ENCODE measurements at places on chromosomes 16 and 17. TPM values are rescaled to one million over a fixed set of nuclear protein-coding genes. Genes with fewer than 3 reads are reported as not detected.

GRCh38 chr16:15548482-15548891 is 94.5 kb downstream of the MARF1 start:
- no peak for DNase-seq
- H3K4me1 ChIP-seq: peaks cover 8% of the 10 kb centered on the region
- H3K4me3 ChIP-seq: no peak overlapping the region
- no peak overlapping the region for H3K27ac ChIP-seq

Gene ALOX12B
- total RNA-seq: not detected

Gene OVCA2
- total RNA-seq: 21.2 TPM

DNA sequence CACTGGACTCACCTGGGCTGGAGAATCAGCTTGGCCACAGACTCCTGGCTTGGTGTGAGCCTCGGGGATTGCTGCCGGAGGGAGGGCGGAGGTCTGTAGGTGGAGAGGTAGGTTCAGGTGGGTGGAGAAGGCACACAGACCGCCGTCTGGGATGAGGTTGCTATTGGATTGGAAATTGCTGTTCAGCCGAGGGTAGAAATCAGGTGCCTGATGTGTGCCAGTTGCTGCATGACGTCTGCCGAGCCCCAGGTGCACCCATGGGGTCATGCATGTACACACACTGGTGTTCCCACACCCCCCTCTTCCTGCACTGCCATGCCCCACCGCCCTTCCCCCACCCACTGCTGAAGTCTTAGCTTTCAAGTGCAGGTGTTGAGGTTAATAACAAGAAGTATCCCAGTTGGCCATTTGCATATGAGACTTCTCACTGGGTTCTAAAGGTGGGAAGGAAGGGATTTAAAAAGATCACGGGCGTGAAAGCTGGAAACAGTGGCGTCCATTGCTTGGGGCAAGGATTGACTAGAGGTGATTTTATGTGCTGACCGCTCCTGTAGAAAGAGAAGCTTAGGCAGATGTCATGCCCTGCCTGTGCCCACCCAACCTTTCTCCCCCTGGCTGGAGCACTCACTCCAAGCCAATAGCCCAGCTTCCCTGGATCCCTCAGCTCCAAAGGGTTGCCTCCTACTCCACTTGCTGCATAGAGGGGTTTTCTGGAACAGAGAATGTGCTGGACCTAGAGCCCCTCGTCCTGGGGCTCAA is 193.6 kb downstream of the CCDC182 start:
- H3K4me3 ChIP-seq: no peak overlapping the region
- H3K36me3 ChIP-seq: no peaks in the 10 kb centered on the region
- H3K27ac ChIP-seq: no peak overlapping the region
- DNase-seq: no peak

Gene ASGR1
- total RNA-seq: 3.3 TPM

Gene BMERB1
- total RNA-seq: 22.6 TPM

DNA sequence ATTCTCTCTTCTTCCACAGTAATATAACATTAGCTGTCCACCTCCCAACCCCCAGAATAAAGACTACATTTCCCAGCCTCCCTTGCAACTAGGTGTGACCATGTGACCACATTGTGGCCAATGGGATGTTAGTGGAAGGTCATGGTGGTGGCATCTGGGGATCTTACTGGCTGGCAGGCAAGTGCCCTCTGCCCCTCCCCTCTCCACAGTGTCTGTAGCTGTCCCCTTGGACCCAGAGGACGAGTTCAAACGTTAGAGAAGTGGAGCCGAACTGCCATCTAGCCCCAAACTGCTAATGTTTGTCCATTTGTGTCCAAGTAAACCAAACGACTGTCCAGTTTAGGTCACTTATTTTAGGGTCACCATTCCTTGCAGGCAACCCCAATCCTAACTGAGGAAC is 26.6 kb upstream of the KCNG4 start:
- no peak for DNase-seq
- H3K4me3 ChIP-seq: no peak overlapping the region
- no peaks in the 10 kb centered on the region for H3K36me3 ChIP-seq
- no peaks in the 10 kb centered on the region for H3K4me1 ChIP-seq

DNA sequence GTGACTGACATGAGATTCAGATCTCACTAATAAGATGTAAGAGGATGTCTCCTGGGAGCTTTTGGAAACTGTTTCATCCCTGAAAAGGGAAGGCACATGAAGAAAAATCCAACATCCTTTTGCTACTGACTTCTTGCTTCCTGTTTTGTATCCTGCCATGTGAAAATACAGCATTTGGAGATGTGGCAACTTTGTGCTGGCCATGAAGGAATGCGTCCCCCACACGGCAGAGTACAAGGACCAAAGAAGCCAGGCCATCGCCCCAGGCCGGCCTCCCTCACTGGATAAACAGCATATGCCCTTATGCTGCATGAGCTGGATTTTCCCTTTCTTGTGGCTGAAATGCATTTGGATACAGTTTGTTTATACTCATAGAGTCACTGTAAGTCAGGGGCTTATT is 5.5 kb upstream of the HASPIN start:
- no peaks in the 10 kb centered on the region for H3K4me1 ChIP-seq
- no peaks in the 10 kb centered on the region for H3K27me3 ChIP-seq
- no peak overlapping the region for H3K27ac ChIP-seq
- no peak for DNase-seq

Gene FOXC2
- 0.36 TPM for total RNA-seq

DNA sequence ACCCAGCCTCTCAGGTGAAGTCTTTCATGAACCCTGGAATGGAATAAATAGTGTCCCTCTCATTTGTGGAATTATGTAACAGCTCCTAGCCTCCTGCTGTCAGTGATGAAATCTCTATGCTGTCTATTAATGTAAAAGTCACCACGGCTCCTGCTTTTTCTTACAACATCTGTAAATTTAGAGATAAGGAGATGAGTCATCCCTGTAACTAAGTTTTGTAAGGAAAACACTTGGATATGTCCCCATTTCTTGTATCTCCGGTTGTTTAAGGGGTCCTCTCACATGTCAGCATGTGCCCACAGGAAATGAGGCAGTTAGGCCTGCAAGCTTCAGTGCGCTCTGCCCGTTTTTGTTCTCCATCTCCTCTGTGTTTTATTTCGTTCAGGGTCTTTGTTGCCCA is 2.8 kb upstream of the NAT9 start:
- H3K36me3 ChIP-seq: no peaks in the 10 kb centered on the region
- H3K27me3 ChIP-seq: no peaks in the 10 kb centered on the region
- DNase-seq: no peak
- no peak overlapping the region for H3K4me3 ChIP-seq
- no peak overlapping the region for H3K27ac ChIP-seq
- H3K4me1 ChIP-seq: peaks cover 7% of the 10 kb centered on the region

Gene LGALS9B
- total RNA-seq: not detected

Gene TXNDC17
- total RNA-seq: 104 TPM

DNA sequence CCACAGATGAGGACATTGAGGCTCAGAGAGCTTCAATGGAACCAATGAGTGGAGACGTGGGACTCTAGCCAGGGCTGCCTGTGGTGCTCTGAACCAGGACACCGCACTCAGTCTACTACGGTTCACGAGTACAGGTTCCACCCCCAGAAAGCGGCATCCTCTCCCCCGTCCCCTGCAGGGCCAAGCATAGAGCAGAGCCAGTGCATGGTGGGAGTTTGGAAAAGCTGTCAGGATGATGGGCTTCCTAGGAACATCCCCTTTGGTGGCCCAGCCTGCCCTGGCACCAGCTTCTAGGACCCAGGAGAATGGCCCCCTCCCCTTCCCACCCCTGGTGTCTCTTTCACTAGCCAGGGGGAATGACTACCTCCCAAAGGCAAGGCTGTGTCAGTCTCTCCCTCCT is 8.4 kb downstream of the ZNF319 start:
- H3K27ac ChIP-seq: no peak overlapping the region
- no peaks in the 10 kb centered on the region for H3K27me3 ChIP-seq
- H3K4me3 ChIP-seq: no peak overlapping the region
- no peak for DNase-seq

Gene GTF3C1
- total RNA-seq: 71.7 TPM

GRCh38 chr16:80375973-80376372 is 164.8 kb upstream of the DYNLRB2 start:
- no peaks in the 10 kb centered on the region for H3K27me3 ChIP-seq
- H3K27ac ChIP-seq: no peak overlapping the region
- no peak overlapping the region for H3K4me3 ChIP-seq
- peaks cover 5% of the 10 kb centered on the region for H3K4me1 ChIP-seq
- H3K36me3 ChIP-seq: no peaks in the 10 kb centered on the region

GRCh38 chr17:36684134-36684533 is 82.8 kb downstream of the MRM1 start:
- H3K36me3 ChIP-seq: no peaks in the 10 kb centered on the region
- H3K4me1 ChIP-seq: no peaks in the 10 kb centered on the region
- H3K4me3 ChIP-seq: no peak overlapping the region
- no peaks in the 10 kb centered on the region for H3K27me3 ChIP-seq
- DNase-seq: no peak

Gene HS3ST4
- total RNA-seq: 0.10 TPM

Gene CD300A
- 4.3 TPM for total RNA-seq

- peak; percentile 58 for DNase-seq
- peaks cover 6% of the 10 kb centered on the region for H3K27me3 ChIP-seq
- H3K36me3 ChIP-seq: no peaks in the 10 kb centered on the region
- H3K4me3 ChIP-seq: peak overlapping the region; percentile 62
These were observed 689 bp upstream of the TBC1D24 start for GRCh38 chr16:2473999-2474876.

DNA sequence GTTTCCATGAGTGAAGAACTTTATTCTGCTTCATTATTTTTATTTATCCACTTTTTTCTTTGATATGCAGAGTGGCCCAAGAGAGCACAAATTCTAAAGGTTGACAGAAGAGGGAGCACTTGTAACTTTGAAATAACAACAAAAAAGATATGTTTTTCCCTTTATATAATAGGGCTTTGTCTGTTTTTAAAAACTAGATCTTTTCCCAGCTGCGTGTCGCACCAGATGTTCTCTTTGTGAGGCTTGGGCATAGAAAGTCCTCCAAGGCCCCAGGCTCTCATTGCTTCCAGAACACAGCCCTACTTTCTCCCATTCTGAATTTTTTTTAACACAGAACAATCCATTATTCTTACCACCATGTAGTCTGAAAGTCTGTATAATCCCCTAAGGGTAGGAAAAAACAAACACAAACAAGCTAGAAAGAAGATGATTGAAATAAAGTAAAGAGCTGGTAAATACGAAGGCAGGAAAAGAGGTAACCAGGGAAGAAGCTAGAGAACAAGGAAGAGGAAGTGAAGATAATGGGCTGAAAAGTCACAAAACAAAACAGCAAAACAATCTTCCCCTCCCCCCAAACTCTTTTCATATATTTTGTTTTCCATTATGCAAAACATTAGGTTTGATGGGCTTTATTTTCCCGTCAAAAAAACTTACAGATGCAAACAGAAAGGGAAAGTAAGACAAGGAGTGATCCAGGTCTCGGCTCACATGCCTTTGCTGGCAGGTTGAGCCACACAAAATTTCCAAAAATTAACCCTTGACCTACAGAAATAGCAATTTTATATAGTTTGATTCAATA is 160.4 kb downstream of the ABCA8 start:
- H3K4me3 ChIP-seq: peak overlapping the region; percentile 0
- peak overlapping the region; percentile 56 for H3K27ac ChIP-seq
- DNase-seq: peak; percentile 54
- H3K36me3 ChIP-seq: no peaks in the 10 kb centered on the region

DNA sequence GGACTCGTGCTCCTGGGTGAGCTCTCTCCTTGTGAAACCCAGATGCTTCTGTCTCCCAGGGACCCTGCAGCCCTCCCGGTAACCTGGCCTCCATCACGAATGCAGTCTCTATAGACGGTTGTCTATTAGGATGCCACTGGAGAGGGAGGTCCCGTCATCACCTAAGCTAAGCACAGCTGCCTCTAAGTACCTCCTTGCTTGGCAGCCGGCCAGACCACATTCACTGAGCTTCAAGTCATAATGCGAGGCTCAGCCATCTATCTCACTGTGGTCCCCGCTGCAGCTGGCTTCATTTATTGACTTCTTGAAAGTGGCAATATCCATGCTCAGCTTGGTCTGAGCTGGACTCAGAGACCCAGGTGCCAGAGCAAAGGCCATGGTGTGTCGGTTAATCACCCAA is 74.5 kb upstream of the HSBP1 start:
- H3K4me1 ChIP-seq: no peaks in the 10 kb centered on the region
- DNase-seq: no peak
- H3K4me3 ChIP-seq: no peak overlapping the region
- no peaks in the 10 kb centered on the region for H3K27me3 ChIP-seq

GRCh38 chr16:66289051-66289680 is 77.3 kb upstream of the CDH5 start:
- DNase-seq: no peak
- no peaks in the 10 kb centered on the region for H3K36me3 ChIP-seq
- H3K27ac ChIP-seq: no peak overlapping the region
- no peaks in the 10 kb centered on the region for H3K27me3 ChIP-seq
- no peak overlapping the region for H3K4me3 ChIP-seq

Gene MSLN
- total RNA-seq: 0.40 TPM

GRCh38 chr17:50573866-50574611 is 13.5 kb downstream of the CACNA1G start:
- DNase-seq: no peak
- no peak overlapping the region for H3K4me3 ChIP-seq
- no peaks in the 10 kb centered on the region for H3K27me3 ChIP-seq
- H3K27ac ChIP-seq: no peak overlapping the region
- no peaks in the 10 kb centered on the region for H3K4me1 ChIP-seq
